ENCODE measurements at places on chromosomes 5 and 9.

DNA sequence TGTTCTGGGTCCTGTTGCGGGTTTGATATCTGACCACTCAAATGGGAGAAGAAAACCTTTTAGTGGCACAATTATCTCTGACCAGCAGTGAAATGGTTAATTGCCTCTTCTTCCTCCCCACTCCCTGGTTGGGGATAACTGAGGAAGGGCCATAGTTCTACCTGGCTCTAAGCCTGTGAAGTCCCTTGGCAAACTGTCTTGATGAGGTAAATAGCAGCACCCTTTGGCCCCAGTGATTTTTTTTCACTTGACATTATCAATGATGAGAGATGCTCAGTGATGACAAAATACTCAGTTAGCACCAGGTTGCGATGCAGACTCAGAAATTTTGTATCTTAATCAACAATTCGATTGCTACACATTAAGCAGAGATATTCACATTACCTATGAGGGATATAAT, 515.7 kb downstream of the PSAT1 start:
- no peak for DNase-seq

DNA sequence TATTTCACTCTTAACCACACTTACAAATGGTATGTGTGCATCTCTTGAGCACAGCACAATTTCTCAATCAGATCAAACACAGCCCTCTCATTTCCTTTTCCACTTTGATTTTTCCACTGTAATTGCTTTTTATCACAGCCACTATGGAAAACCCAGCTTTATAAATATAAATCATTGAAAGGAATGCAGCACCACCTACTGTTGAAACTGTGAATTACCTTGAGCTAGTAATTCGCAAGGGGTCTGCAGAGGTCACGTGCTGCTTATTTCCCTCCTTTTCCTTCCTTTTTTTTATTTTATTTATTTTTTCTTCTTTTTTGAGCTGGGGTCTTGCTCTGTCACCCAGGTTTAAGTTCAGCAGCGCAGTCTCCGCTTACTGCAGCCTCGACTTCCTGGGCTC, 76.9 kb downstream of the CDH6 start:
- DNase-seq, result peak; percentile 38

DNA sequence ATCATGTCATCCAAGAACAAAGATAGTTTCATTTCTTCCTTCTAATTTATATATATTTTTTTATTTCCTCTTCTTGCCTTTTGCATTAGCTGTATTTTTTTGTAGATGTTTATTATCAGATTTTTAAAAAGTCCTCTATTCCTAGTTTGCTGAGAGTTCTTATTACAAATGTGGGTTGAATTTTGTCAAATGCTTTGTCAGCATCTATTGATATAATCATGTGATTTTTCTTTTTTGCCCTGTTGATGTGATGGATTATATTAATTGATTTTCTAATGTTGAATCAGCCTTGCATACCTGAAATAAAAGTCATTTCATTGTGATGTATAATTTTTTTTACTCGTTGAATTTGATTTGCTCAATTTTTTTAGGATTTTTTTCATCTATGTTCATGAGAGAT, 46.9 kb downstream of the FOXB2 start:
- DNase-seq, result no peak

- no peak for DNase-seq
These were observed 93.6 kb downstream of the DTWD2 start for GRCh38 chr5:118894709-118895108.

- DNase-seq, result no peak
These were observed 17.7 kb downstream of the TXNDC8 start for GRCh38 chr9:110319781-110320492.

DNA sequence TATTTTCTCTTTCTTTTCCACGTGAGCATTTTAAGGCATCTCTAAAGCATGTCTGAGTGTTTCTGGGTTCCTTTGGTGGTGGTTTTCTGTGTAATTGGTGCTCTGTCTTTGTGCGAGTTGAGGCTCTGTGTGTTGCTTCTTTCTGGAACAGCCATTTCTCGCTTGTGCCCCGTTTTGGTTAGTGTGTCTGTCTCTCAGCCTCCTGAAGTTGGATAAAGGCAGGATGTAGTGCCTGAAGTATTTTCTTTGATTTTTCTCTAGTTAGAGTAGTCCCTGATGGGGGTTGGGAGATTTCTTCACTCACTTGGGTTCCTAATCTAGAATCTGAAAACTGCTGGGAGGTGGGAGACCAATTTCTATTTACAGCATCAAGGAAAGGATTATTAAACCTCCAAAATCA, 129.7 kb upstream of the TMEM161B start:
- no peak for DNase-seq

GRCh38 chr5:127839072-127839471, 135.9 kb downstream of the CCDC192 start:
- no peak for DNase-seq

DNA sequence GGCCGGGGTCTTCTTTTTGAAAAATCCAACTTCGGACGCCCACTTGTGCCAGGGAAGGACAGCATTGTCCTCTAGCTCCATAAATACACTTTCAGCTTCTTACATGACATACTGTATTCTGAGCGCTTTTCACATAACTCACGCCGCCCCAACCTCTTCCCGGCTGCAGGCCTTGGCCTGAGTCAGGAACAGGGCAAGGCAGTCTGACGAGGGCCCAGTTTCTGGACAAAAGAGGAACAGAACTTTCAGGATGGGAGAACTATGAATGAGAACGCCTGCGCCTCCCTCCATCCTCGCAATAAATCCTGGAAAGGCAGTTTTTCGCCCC, 650 bp downstream of the DCTN4 start:
- DNase-seq, result no peak

- no peak for DNase-seq
These were observed 167.6 kb downstream of the ASTN2 start for GRCh38 chr9:117247266-117247665.
